Activated CD4-positive, alpha-beta T cell treated with anti-CD3 and anti-CD28 coated beads, Interleukin-2, Interleukin-4, amounts not matched to agents 100 ng/mL and 50 ng/mL, durations not matched to agents 16 hours and 8 hours (primary cell): ENCODE measurements at places on chromosomes 13 and 19.

DNA sequence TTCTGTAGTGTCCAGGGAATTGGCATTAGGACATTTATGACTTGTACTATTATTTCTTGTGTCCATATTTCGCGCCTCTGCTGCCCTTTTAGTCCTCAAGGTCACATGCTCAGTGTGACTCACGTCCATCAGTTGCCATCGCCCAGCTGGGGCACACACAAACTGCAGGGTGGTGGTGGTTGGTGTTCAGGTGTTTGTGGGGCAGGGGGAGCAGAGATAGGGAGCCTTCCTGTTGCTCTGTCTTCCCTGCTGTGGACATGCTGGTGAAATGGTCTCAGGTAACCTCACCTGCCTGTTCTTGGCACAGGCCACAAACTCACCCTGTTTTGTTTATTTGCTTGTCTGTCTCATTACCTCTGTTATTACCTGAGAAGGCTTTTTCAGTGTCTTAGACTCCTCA is 22.4 kb downstream of the PRR12 start:
- no peak for DNase-seq

GRCh38 chr19:14116918-14117578 is 514 bp downstream of the PRKACA start:
- DNase-seq, result no peak

- DNase-seq, result no peak
These were observed 34.5 kb upstream of the NDUFS7 start for GRCh38 chr19:1349211-1349610.

DNA sequence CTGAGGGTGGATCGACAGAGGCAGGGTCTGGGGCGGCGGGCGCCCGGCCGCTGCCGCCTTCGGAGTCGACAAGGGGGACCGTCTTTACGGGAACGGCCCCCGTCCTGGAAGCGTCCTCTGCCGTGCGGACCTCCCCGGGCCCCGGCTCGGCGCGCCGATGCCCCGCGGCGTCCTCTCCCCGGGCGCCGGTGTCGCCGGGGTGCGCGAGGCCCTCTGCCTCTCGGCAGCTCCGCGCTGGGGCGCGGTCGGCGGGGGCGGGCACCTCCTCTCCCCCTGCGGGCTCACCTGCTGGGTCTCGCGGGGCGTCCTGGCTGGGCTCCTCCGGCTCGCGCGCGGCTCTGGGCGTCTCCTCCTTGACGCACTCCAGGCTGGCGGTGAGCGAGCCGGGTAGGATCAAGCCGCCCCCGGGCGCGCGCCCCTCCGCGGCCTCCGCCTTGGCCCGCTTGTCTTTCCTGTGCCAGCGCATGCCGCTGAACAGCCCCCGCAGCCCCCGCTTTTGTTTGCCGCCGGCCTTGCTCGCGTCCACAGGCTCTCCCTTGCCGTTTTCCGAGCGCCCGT is 1.5 kb downstream of the AMER2 start:
- no peak for DNase-seq

DNA sequence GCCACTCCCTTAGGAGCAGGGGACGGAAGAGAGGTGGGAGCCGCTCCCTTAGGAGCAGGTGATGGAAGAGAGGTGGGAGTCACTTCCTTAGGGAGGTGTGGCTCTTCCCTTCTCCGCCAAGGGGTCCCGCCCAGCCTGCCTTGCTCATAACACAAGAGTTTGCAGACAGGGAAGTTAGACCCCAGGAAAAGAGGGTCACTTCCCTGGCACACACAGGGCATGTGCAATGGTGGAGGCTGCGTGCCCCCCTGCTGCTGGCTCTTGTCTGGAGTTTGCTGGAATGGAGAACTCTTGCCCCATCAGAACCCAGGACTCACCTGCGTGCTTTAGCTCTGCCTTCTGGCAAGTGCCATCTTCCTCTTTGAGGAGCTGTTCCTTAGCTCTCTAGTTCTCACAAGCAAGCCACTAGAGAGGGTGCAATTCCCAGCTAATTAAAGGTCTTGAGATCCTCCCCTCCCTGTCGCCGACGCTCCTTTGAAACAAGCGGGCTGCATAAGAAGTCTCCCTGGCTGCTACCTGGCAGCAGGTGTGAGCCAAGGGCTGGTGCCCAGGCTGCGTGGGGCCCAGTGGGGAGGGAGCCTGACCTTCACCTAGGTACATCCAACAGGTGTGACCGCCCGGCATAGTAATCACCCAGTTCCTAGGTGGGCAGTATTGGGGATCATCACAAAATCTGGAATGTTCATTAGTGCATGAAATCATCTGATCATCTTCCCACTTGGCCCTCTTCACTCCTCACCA is 281.6 kb downstream of the ZNF536 start:
- DNase-seq, result no peak

- peak; percentile 54 for DNase-seq
These were observed 131.5 kb downstream of the RGCC start for GRCh38 chr13:41588899-41589298.

DNA sequence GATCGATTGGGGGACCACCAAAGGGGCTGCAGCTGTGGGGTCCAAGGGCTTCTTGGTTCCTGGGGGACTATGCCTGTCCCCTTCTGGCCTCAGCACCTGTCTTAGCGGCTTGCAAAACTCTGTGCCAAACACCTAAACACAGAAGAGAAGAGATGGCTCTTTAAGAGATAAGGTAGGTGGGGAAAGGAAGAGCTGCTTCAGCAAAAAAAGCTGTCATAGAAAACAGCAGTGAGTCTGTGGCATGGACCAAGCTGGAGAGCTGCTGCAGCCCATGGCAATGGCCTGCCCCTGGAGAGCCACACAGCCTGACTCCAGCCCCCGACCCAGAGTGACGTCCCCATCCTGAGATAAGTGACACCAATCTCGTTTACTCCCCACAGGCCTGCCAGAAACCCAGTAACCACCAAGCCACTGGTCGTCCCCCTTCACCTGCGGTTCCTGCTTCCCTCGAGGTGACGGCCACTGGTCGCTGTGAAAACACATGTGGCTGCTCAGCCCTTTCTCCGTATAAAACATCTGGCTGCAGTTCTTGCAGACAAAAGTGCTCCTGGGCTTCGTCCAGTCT is 25.0 kb upstream of the NAPA start:
- no peak for DNase-seq

- no peak for DNase-seq
These were observed 6.3 kb upstream of the RDH13 start for GRCh38 chr19:55068950-55069864.

- peak; percentile 39 for DNase-seq
These were observed 1.2 kb downstream of the CGB7 start for GRCh38 chr19:49056101-49056901.

DNA sequence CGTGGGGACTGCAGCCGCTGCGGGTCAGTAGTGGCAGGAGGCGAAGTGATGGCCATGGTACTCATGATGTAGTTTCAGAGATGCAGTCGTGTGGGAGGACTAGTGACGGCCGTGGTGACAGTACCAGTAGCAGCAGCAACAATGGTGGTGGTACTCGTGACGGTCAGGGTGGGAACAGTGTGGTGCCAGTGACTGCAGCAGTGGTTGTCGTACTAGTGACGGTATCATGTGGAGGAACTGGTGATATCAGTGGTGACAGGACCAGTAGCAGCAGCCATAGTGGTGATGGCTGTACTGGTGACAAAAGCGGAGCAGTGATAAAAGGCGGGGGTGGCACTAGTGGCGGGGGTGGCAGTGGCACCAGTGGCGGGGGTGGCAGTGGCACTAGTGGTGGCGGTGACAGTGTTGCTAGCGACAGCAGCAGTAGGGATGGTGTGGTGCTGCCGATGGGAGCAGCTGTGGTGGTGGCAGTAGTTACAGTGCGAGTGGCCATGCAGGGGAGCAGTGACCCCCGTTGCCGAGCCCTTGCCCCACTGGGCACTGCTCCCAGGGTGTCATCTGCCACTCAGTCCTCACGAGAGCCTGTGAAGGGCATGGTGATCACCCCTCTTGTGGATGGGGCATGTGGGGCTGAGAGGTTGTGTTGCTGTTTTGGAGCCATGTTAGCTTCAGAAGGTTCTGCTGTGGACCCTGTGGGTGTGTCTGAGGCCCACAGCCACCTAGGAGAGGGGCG is 22.7 kb downstream of the ADPRHL1 start:
- no peak for DNase-seq

DNA sequence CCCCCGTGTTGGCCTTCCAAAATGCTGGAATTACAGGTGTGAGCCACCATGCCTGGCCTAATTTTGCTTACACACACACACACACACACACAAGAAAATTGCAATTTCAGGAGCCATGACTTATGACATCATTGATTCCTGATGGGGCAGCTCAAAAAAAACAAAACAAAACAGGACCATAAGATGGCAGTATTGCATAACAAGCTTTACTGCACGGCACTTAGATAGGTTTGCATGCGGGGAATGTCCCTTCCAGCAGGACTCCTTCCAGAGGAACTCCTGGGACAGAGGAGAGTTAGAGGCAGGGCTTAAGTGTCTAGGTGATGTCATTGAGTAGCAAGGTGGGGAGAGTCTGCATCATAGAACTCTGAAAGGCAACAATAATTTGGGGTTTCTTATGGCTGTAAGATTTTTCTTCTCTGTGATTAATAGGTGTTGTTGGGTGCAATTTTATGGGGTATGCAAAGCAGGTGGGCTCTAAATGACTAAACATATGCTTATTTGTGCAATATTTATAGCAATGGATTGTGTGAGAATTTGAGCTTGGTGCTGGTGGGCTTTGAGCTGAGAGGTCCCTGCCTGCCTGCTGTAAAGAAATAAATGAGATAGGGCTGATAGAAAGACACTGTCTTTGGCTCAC is 9.0 kb upstream of the ACSBG2 start:
- peak; percentile 48 for DNase-seq

GRCh38 chr19:46393456-46394401 is 19.6 kb downstream of the CCDC8 start:
- no peak for DNase-seq

GRCh38 chr13:76091076-76091475 is 454.9 kb downstream of the LMO7 start:
- DNase-seq, result no peak

GRCh38 chr13:100666124-100666523 is 8.5 kb downstream of the TMTC4 start:
- no peak for DNase-seq

- no peak for DNase-seq
These were observed 61.7 kb upstream of the MCF2L start for GRCh38 chr13:112907286-112907685.

- no peak for DNase-seq
These were observed 88.4 kb downstream of the DNAJC15 start for GRCh38 chr13:43111559-43112400.

- DNase-seq, result no peak
These were observed 81.2 kb downstream of the KDM4B start for GRCh38 chr19:5050067-5050656.

- DNase-seq, result no peak
These were observed 99.5 kb downstream of the ERCC5 start for GRCh38 chr13:102945324-102945815.

- peak; percentile 79 for DNase-seq
These were observed 6.0 kb upstream of the CTU1 start for GRCh38 chr19:51114087-51114729.

DNA sequence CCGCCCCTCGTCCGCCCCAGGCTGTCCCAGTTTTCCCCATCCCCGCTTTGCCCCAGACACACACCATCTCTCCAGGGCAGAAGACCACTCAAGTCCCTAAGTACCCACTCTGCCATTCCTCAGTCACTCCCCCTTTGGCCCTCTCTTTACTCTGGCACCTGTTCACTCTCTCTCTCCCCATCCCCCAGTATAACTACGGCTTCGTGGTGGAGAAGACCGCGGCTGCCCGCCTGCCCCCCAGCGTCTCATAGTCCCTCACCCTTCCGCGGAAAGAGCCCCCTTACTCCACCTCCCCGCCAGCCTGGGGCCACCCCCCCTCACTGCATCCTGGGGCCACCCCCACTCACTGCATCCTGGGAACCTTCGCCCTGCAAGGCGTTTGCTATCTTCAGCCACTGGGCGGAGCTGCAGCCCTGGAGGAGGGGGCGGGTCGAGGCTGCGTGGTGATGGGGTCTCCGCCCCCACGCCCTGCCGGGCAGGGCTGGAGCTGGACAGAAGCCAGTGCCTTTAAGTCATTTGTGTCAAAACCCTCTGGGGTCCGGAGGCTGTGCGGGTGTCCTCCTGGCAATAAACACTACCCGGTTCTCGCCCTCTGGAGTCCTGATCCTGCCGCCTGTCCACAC is 5.0 kb downstream of the MVB12A start:
- peak; percentile 41 for DNase-seq

DNA sequence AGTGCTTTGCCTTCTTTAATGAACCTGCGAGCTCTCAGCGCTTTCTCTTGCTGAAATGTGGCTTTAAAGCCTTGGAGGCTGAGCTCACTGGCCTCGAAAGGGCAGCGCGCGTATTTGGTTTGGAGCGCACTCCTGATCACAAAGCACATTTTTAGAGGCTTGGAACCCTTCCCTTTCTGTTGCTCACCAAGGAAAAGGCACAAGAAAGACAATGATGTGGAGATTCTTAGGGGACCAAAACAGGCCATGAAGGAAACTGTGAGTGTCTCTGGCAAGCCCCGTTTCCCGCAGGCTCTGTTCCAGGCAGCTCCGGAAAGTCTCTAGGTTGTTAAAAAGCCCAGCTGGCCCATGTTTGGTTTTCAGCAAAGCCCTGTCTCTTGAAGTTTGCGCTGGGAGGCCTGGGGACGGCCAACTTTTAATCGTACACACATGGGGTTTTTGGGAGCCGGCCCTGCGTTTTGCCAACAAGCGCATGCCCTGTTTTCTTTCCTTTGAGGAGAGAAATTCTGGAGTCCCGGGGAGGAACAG is 9.4 kb upstream of the SPC24 start:
- DNase-seq, result no peak

DNA sequence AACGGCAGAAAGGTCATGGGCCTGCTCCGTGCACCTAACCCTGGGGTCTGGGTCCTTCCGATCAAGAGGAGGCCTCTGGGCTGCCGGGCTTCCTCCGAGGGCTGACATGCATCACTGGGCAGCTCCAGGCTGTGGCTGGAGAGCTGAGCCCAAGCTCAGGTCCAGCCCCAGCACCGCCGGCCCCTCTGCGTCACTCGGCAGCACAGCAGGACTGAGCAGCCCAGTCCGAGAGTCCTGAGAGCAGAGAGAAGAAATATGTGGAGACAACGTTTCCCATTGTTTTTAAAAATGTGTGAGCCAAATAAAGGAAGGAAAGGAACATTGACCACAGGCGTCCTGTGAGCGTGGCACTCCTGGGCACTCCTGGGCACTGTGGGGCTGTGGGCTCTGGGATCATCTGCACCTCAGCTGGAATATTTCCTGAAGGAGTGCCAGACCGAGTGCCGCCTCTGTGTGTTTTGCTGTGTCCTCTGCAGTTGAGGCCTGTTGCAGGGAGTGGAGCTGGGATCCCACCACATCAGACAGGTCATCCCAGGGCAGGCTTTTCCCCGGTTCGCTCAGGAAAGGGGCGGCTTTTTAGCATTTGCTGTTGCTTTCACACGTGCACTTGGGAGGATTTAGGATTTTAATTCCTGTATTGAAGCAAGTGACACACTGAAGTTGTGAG is 37.8 kb upstream of the TFDP1 start:
- no peak for DNase-seq

DNA sequence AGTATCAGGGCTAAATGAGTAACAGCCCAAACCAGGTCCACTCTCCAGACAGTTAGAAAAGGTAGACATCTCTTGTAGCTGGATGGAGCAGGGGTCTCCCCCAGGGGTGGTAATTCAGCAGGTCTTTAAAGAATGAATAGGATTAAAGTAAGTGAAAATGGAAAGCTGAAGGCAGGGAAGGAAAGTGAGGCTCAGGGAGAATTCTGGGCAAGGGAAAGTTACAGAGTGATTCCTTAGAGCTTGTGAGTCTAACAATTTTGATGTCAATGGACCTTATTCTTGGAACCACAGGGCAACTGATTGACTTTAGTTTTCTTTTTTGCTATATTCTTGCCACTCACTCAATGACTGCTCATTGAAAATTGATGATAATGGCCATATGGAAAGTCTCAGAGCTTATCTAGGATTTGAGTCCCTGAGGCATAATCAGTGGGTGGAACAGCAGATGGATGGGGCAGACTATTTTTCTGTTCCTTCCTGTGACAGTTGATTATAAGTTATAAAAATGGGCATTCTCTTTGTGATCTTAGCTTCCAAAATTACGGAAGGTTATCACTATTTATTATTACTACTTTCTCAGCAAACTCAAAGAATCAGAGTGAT is 76.9 kb downstream of the LRCH1 start:
- no peak for DNase-seq
